ENCODE measurements at places on chromosomes 12 and 14.
A peak's percentile ranks its signal among the peaks of the same experiment; 100 is the strongest.

- DNase-seq = no peak
Measured at GRCh38 chr14:55075628-55076175, 24.3 kb downstream of the MAPK1IP1L start.

DNA sequence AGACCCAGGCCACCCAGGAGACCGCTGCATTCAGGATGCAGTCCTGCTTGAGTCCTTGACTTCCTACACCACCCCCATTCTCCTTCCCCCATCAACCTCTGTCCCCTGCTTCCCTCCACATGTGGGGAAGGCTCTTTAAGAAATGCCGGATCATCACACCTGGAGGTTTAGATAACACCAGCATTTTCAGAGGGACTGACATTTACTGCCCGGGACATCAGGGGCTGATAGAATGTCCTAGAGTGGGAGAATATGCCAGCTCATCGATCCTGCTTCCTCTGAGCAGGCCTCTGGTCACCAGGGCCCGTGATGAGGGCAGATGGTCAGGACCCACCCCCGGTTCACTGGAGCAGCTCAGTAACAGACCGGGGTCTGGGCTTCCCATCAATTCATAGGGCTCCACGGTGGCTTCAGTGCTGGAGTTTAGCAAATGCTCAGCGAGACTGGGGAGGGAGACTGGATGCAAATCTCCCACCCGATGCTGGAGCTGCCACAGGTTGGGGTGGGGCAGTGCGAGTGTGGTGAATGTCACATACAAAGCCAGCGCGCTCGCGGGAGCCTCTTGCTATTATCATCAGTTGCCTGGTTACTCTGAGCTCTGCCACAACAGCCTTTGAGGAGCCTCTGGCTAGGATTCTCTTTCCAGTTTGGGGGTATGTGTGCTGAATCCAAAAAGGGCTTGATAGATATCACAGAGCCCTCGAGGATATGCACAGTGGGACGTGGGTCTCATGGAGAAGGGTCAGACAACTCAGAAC lies 111.6 kb downstream of the RBM19 start:
- no peak for DNase-seq

GRCh38 chr12:93042283-93042682 lies 113.2 kb upstream of the EEA1 start:
- no peak for DNase-seq

DNA sequence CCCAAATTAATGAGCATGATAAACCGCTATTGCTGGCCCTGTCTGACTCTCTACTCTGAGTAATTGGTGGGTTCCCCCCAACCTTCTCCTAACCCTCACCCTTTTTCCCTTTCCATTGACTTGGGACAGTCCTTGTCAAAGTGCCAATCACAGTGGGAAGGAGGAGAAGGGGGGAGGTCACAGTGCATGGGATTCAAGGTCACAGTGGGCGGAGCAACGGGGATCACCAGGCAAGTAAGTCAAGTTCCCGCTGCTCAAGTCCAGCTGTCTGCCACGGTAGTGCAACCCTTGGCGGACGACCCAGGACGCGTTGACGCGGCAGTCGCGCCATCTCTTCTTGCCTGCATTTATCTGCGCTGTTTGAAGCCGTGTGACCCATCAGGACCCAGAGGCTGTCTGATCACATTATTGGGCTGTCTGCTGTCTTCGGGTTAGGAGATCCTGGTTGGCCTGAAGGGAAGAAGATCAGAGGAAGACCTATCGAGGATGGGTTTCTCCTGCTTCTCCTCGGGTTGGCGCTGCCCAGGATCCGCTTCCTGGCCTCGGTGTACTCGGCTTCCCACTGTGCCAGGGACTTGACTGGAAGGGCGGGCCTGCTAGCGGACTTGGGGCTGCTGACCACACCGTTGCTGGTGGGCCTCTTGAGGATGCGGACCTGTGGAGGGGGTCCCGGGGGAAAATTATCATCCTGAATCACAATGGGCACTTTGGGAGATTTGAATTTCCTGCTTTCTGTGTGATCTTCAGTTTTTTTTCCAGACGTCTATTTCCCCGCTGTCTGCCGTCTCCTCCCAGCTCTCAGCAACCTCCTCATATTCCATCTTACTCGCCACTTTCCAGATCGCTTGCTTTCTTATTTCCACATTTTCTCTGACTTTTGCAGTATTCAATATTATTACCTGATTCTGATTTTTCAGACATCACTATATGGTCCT lies 3.1 kb upstream of the MDM2 start:
- peak; percentile 67 for DNase-seq

DNA sequence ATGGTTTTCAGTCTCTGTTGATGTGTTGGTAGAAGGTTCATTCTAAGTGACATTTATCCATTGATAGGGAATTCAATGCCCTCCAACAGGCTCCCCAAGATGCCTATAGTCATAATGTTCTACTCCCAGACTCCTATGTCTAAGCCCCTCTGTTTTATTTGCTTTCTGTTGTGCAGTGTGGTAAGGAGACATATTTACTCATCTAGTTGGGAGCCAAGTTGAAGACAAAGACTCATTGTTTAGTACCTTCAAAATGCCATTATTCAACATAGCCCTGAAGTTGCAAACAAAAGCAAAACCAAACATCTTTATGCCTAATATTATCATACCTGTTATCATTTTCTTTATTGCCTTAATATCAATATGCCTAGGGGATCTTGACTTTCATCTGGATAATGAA lies 302.1 kb downstream of the RMST start:
- no peak for DNase-seq

GRCh38 chr12:47740606-47741339 lies 15.5 kb upstream of the ENDOU start:
- DNase-seq = no peak

DNA sequence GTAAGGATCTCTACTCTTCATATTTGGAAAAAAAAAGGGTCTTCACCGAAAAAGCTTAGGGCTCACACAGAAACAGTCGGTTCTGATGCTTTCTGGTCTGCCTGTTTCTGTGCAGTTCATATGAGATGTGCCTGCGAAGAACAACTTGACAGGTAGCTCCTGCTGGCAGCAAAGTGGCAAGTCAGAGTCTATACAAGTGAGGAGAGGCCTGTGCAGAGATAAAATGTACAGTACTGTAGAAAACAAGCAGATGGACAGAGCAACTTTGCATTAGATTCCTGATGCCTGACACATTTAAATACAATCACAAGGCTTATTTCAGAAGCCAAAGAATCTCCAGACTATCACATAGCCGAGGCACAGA lies 936.0 kb downstream of the DIO2 start:
- DNase-seq = no peak

DNA sequence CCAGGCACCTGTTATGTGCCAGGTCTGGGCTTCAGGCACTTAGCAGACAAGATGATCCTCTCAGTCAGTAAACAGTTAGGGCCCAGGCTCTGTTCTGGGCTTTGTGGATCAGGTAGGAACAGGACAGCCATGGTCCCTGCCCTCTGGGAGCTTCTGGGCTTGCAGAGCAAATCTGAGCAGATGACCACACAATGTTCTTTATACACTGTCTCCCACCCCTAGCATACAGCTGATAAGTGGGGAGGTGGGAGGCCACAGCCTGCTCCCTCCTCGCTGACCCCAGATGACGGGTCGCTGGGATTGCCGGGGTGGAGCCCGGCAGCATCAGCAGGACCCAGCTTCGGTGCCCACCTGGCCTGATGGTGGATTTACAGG lies 53.1 kb upstream of the RIN3 start:
- DNase-seq = no peak

GRCh38 chr12:7026854-7027253 lies 8.6 kb upstream of the LPCAT3 start:
- no peak for DNase-seq

- DNase-seq = no peak
Measured at GRCh38 chr14:61101803-61102548, 120.9 kb downstream of the SLC38A6 start.

- no peak for DNase-seq
Measured at GRCh38 chr12:25687226-25687625, 134.1 kb upstream of the LMNTD1 start.

DNA sequence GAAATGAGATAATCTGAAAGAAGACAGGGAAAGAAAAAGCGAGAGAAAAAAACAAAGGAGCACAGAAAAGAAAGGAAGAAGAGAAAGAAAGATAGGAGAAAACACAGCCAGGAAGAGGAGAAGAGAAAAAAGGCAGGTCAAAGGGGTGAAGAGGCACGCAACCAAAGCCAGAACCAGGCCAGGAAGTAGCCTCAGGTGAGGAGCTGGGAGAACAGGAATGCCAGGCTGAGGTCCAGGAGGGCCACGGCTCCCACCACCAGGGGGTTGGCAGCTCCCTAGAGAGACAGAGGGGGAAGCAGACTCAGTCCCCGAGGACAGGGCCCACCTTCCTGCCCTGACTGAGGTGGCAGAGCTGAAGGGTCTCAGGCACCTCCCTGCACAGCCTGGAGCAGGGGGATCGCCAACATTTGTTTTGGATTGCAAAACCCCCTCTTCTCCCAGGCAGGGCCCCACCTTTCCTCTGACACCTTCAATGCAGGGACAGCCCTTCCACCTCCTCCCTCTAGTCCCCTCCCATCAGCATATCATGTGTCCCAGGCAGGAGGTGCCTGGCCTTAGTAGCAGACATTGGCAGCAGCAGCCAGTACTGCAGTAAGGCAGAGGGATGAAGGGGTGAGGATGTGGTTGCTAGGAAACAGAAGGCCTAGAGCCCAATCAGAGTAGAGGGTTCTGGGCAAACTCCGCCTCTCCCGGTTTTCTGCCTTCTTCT lies 2.0 kb upstream of the AP1G2 start:
- DNase-seq = peak; percentile 77

- DNase-seq = no peak
Measured at GRCh38 chr12:94180558-94181296, 32.4 kb downstream of the PLXNC1 start.

DNA sequence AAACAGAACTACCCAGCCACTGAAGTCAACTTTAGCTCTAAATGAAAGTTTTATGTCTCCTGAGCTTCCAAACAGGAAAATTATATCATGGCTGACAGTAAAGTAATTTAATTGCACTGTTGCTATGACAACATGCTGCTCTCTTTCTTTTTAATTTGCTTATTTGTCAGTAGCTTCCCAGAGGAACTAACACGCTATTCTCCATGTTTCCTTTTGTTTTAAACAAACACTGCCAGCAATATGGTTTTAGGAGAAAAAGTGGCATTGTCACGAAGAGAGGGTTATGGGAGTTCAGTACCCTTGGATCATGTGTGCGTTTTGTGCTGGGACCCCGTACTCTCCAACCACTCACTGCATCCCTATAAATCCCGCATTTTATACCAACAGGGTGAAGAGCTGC lies 1.9 kb downstream of the FOXN3 start:
- no peak for DNase-seq

DNA sequence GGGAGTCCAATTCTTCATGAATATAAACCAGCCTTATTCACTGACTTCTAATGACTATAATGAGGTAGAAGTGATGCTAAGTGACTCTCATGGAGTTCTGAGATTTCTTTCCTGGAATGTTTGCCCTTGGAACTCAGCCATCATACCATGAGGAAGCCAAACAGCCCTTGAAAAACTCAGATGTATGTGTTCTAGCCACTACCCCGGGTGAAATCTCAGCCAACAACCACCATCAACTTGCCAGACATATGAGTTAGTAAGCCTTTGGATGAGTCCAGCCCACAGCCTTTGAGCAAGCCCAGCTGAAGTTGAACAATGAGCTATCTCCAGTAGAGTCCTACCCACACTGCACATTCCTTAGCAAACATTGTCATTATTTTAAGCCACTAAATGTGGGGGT lies 149.5 kb downstream of the SLC6A15 start:
- DNase-seq = no peak

DNA sequence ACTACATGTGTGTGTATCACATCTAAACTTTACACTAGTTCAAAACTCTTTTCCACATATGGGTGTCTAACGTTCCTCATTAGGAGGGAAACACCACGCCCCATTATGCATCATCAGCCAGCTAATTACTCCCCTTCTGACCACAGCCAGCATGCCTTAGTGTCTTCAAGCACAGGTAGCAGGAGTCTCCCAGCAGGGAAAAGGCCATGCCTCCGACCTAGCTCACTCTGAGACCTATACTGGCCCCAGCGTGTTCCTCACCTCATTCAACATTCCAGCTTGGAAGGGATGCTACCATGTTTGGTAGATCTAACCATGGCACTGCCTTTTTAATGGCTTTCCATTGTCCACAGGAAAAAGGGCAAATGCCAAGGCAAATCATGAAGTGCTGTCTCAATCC lies 66.1 kb upstream of the PRB2 start:
- no peak for DNase-seq

DNA sequence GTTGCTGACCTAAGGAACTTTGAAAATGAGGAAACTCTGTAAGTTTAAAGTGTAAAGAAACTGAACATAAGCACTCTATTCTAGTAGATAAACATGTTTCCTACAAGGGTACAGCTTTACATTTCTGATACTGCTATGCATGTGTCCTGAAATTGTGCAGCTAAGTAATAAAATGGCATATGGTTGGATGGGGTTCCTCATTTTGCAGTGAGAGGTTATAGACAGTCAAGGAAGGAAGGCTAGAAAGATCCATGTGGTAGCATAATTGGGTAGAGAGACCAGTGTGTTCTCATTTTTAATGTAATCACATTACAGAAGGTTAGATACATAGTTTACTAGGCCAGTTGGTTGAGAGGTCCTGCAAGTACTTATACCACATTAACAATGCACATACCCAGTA lies 477.0 kb downstream of the TMEM121 start:
- DNase-seq = no peak

DNA sequence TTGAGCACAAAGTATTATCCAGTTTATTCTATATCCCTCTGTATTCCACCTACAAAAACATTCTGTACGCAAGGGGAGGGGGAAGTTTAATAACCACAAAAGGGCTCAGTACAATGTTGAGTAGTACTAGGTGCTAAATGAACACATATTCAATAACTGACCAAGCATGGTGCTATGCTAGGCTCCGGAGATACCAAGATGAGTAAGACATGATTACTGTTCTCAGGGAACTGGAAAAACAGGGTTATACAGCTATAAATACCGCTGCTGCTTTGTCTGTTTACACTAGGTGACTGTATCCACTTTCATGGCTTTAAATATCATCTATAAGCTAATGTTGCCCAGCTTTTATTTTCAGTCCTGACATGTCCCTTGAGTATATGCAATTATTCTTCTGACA lies 135.8 kb downstream of the INSM2 start:
- no peak for DNase-seq

DNA sequence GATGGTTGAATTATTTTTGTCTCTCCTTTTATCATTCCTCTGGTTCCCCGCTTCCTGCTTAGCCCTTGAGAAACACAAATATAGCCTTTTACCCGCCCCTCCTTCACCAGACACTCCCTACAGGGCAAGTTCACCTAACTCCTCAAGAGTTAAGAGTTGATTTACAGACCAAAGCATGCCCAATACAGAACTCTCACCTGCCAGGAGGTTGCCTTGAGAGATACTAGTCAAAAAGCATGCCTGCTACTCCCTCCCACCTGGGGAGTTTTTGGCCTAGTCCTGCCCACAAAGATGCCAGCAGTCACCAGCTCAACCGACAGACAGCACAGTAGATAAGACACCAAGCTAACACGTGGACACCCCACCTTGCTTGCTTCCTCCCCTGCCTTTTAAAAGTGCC lies 11.2 kb downstream of the LGMN start:
- DNase-seq = no peak

- DNase-seq = no peak
Measured at GRCh38 chr12:54037360-54038283, 4.8 kb downstream of the HOXC5 start.

GRCh38 chr12:79083181-79083580 lies 218.6 kb downstream of the SYT1 start:
- DNase-seq = no peak

GRCh38 chr12:12671850-12672660 lies 23.9 kb downstream of the GPR19 start:
- DNase-seq = no peak

- no peak for DNase-seq
Measured at GRCh38 chr14:29805415-29806123, 122.1 kb downstream of the PRKD1 start.

GRCh38 chr12:2411616-2412304 lies 359.0 kb downstream of the CACNA1C start:
- peak; percentile 50 for DNase-seq

- no peak for DNase-seq
Measured at GRCh38 chr14:77240336-77240915, 30.6 kb downstream of the NGB start.

Measured in ELF-1 (cell line).